ENCODE measurements at places on chromosomes 7 and 10.

DNA sequence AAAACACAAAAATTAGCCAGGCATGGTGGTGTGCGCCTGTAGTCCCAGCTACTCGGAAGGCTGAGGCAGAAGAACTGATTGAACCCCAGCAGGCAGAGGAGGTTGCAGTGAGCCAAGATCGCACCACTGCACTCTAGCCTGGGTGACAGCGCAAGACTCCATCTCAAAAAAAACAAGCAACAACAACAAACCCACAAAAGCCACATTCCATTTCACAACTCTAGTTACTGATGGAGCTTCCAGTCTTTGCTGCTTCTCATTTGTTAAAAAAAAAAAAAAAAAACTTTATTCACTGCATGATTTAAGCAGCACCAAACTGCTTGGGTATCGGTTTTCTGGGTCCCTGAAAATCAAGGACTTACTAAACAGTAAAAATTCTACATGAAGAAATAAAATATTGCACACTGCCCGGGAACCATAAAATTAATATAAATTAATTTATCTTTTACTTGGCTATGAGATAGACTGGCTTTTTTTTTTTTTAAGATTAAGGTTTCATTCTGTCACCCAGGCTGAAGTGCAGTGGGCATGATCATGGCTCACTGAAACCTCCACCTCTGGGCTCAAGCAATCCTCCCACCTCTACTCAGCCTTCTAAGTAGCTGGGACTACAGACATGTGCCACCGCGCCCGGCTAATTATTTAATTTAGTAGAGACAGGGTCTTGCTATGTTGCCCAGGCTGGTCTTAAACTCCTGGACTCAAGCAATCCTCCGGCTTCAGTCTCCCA lies 42.0 kb downstream of the SRPK2 start:
- DNase-seq: no peak

DNA sequence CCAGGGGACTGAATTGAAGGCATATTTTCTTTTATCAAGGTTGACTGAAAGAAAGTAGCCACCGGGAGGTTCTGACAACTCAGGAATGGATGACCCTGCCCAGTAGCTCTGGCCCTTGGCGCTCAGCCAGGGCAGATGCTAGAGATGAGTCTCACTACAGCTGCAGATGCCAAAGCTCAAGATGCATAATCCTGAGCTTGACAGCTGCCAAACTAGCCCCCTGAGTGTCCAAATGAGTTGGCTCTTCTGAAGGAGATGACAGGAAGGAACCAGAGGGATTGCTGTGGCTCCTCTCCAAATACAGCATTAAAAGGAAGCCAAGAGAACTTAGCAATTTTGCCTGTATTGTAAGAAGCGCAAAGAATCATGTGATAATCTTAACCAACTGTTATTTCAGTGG lies 78.4 kb downstream of the NXPH1 start:
- peak; percentile 52 for DNase-seq

- no peak for DNase-seq
Measured at GRCh38 chr10:1610986-1611770, 126.1 kb downstream of the ADARB2 start.

DNA sequence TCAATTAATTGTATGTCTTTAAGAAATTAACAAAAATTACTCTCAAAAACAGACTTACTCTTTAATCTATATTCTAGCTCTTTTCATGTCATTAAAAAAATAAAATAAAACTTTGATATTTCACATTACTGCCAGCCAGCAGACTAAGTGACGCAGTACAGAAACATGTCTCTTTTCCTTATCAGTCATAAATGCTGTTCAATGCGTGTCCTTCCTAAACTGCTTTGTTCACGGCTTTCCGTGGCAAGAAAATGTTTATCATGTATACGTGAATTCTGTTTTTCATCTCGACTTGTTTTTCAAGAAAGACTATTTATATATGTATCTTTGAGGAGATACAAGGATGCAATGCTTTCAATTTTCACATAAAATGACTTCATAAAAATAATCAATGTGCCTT lies 182.4 kb downstream of the DOCK4 start:
- no peak for DNase-seq

- DNase-seq: no peak
Measured at GRCh38 chr7:73329861-73330581, 2.1 kb downstream of the FKBP6 start.

DNA sequence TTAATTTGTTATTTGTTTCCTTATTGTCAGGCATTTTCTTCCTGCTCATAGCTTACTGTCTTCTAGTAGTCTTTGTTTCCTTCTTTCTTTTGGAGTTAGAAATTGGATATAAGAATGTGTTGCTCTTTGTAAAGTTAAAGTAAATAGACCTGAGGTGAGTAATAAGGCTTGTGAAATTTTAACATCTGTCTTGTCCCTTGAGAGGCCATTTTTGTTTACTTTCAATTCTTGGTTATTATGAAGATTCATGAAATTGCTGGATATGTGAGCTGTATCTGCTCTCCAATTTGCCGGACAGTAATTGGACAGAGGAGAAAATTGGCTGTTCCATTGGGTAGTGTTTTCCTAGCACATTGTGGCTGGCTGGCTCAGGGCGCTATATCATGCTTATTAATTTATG lies 260.7 kb downstream of the EXOC4 start:
- peak; percentile 10 for DNase-seq

All from DMS53 (cell line).